Glomerular endothelial cell (primary cell): ENCODE measurements at places on chromosomes 3 and 15. TPM values are rescaled to one million over a fixed set of nuclear protein-coding genes. Genes with fewer than 3 reads are reported as not detected.

DNA sequence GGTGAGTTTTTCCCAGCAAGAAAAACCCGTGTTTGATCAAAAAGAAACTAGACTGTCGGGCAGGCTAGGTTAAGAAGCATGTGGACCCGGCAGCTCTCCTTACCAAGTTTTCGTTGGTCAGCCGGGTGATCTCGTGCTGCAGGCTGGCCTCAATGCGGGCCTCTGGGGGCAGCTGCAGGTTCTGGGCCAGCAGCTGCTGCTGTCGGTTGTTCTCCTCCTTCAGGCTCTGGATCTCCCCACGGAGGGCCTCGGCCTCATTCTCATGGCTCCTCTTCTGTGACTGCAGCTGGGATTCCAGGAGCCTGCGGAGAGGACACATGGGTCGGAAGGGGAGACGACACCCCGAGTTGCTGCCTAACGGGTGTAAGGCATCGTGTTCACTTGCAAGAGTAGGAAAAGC is 44.5 kb upstream of the MYO5C start:
- DNase-seq: no peak

GRCh38 chr3:164418414-164418813 is 659.9 kb downstream of the SI start:
- DNase-seq: no peak

Gene SAMD7
- total RNA-seq: not detected in 2 replicates

- DNase-seq: no peak
Measured at GRCh38 chr3:197268294-197268693, 30.1 kb downstream of the DLG1 start.

DNA sequence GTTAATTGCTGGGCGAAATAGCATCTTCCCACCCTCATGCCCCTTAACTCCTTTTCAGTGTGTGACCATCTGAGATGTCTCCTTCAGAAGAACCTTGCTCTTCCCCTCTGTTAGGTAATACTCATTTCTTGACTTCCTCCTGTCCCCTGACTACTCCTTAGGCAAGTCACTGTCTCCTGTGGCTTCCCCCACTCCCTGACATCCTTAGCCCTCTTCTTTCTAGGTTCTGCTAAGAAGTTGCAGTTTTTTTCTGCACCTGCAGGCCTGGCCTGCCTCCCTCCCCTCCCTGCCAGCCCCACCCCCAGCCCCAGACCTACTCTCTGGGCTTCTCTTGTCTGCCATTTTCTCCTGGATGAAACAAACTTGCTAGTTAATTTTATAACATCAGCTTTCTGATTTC is 15.2 kb upstream of the EID1 start:
- DNase-seq: no peak

DNA sequence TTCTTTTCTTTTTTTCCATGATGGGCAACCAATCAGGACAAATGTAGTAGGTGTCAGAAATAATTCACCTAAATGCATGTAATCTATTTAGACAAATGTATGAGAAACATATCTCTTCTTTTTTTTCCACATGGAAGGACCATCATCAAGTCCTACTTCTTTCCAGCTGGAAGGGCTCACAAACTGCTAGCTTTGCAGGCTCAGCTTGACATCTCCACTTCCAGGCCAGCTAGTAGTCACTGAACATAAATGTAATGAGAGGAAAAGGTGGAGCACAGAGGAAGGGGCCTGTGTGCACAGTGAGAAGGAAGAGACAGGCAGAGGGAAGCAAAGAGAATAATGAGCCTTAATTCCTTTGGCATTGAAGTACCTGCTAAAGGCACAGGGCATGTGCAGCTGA is 504.9 kb downstream of the MCTP2 start:
- DNase-seq: no peak

Gene TICRR
- 1.4 and 5.0 TPM in 2 replicates for total RNA-seq

GRCh38 chr15:34709866-34710265 is 44.9 kb downstream of the GJD2 start:
- DNase-seq: no peak

GRCh38 chr15:44066211-44066827 is 128.8 kb downstream of the FRMD5 start:
- peak; percentile 76 for DNase-seq

DNA sequence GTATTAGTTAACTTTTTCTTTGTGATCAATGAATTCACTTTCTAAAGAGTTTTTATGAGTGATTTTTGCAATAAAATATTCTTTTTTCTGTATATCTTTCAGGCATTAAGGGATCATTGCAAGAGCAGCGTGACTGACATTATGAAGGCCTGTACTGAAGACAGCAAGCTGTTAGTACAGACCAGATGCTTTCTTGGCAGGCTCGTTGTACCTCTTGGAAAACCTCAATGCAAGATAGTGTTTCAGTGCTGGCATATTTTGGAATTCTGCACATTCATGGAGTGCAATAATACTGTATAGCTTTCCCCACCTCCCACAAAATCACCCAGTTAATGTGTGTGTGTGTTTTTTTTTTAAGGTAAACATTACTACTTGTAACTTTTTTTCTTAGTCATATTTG is 24.4 kb downstream of the SELENOT start:
- no peak for DNase-seq

- no peak for DNase-seq
Measured at GRCh38 chr3:186483611-186484340, 60.4 kb downstream of the CRYGS start.

- DNase-seq: no peak
Measured at GRCh38 chr3:157071744-157072525, 88.0 kb downstream of the CCNL1 start.

- no peak for DNase-seq
Measured at GRCh38 chr15:35871282-35871681, 325.3 kb upstream of the DPH6 start.

- DNase-seq: no peak
Measured at GRCh38 chr3:149806171-149806778, 6.7 kb upstream of the RNF13 start.

GRCh38 chr3:190000861-190001196 is 119.9 kb downstream of the P3H2 start:
- no peak for DNase-seq

GRCh38 chr15:88493844-88494243 is 26.3 kb downstream of the MRPS11 start:
- DNase-seq: no peak

DNA sequence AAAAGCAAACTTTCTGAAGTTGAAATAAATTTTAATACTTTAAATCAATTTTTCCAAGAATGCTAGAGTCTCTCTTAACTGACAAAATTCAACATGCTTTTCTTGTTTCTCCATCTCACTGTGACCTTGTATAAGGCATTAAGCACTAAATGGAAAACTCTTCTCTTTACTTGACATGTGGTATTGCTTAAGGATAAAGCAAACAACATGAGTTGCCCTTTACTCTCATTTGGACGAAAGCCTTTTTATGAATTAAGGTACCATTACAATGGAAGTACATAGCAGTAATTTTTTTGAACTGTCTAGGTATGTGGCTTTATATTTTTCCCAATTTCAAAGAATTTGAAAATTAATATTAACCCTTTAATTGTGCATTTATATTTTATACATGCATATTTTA is 1.4 kb downstream of the STRIT1 start:
- DNase-seq: no peak

DNA sequence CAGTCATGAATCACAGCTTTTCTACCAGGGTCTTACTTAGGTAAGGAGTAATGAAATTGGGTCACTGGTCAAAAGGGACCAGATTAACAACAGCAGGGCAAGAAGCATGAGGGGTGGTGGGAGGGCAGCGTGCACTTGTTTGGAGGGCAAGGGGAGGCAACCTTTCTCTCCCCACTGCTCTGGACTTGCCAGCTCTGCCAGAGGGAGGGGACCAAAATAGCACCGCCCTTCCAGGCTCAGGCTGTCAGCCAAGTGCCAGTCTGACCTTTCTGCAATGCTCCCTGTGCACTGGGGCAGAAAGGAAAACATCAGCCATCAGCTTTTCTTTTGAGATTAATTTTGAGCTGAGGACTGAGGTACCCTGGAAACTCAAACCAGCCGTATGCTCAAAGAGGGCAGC is 4.5 kb upstream of the ULK3 start:
- no peak for DNase-seq

Gene RHO
- not detected in 2 replicates for total RNA-seq

GRCh38 chr15:76070921-76071635 is 11.3 kb downstream of the TMEM266 start:
- no peak for DNase-seq
